ENCODE measurements at places on chromosomes 2 and 18.

- DNase-seq, result no peak
These were observed 66.6 kb upstream of the LAPTM4A start for GRCh38 chr2:20118051-20118450.

GRCh38 chr18:73681398-73681797, 466.2 kb downstream of the FBXO15 start:
- no peak for DNase-seq

DNA sequence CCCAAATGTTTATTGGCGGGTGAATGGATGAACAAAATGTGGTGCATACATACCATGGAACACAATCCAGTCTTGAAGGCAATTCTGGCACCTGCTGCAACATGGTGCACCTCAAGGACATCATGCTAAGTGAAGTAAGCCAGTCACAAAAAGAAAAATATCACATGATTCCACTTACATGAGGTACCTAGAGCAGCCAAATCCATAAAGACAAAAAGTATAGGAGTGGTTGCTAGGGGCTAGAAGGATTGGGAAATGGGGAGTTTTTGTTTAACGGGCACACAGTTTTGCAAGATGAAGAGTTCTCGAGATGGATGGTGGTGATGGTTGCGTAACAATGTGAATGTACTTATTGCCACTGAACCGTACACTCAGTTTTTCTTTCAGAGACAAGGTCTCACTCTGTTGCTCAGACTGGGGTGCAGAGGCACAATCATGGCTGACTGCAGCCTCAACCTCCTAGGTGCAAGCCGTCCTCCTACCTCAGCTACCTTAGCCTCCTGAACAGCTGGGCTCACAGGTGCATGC, 90.9 kb upstream of the CERS6 start:
- no peak for DNase-seq

DNA sequence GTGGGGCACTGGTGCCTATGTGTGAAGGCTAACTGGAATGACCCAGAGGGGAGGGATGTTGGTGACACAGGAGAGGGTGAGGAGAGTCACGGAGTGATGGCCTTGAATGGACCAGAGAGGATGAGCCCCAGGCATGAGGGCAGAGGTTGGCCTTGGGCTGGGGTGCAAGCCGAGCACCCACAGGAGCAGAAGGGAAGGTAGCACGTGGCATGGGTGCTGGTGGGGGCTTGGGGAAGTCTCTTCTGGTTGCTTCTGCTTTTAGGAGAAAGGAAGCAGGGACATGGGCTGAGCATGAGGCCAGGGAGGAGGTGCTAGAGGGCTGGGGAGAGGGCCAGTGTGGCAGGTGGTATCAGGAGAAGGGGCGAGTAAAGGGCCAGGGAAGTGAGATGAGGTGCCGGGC, 183.8 kb downstream of the DYSF start:
- DNase-seq, result no peak

DNA sequence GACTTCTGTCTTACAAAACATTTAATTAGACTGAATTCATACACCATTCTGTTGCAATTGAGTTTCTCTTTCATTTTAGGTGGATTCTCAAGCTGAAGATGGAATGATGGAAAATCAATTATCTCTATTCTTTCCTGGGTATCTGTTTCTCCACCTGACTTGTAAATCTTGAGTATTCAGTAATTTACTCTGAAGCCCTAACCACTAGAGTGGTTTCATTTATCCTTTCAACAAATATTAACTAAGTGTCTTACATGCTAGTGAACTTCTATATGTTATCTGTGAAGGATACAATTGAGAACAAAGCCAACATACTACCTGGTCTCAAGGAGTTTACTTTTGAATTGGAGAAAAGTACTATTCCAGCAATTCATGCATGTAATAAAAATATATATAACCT, 94.1 kb upstream of the ZNF804A start:
- DNase-seq, result no peak

DNA sequence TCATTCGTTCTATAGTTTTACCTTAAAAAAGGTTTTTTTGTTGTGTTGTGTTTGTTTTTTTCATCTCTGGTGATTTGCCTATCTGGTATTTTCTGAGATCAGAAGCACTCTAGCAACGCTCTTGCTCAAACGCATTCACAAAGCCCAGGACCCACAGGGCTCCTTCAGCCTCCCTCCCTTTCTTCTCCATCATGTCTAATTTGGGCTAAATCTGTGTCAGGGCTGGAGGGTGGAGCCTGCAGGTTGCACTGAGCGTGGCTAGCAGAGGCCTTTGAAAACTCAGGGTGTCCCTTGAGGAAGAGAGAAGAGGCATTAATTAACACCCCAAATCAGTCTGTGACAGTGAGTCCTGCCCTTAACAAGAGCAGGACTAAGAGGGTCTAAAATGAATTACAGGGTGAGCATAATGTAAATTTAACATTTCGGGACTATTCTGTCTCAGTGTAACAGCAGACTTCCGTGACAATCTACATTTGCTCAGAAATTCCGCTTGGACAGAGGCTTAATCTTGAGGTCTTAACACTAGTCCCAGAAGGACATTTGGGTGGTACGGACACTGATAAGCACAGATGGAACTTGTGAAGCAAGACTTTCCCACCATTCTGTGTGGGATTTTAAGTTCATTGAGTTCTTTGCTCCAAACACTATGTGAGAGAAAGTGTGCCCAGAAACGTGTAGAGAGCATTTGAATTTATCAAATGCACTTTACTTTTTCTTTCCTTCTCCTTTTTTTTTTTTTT, 174.4 kb upstream of the APCDD1 start:
- DNase-seq, result no peak

DNA sequence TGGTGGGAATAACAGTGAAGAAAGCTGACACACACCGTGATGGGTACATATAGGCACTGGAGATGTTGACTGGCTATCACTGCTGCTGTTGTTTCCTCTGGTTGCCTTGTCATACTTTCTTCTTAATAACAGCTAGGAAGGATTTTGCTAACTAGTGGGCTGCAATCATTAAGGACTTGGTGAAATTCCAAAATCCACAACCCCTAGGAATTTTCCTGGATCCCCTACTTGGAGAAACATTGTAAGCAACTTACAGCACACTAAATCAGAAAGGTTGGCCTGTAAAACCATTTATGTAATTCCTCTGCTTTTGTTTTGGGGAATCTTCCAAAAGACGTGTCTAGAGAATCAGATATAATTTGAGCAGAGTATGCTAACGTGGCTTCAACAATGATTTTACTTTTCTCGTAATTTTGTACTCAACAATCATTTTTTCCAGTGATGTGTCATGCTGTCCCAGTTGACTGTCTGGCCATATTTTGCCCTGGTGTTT, 8.0 kb upstream of the COL3A1 start:
- DNase-seq, result no peak

GRCh38 chr2:3403587-3404334, 24.3 kb downstream of the TRAPPC12 start:
- DNase-seq, result no peak

DNA sequence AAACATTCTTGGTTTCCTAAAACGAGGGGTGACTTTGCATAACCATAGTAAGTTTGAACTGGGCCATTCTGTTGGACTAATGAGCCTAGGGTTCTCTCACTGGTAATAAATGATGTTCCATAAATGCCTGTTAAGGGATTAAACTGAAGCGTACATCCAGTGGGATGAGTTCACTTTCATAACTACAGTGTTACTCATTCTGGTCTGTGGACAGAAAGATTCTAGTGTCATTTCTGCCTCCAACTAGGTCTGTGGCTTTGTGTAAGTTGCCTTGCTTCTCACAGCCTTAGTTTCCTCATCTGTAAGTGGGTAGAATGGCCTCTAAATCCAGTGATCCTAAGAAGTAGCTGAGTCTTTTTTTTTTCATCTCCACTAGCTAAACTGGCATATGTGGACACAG, 1860.6 kb upstream of the PIK3C3 start:
- DNase-seq, result no peak

- no peak for DNase-seq
These were observed 38.6 kb downstream of the MARCHF7 start for GRCh38 chr2:159750873-159751272.

DNA sequence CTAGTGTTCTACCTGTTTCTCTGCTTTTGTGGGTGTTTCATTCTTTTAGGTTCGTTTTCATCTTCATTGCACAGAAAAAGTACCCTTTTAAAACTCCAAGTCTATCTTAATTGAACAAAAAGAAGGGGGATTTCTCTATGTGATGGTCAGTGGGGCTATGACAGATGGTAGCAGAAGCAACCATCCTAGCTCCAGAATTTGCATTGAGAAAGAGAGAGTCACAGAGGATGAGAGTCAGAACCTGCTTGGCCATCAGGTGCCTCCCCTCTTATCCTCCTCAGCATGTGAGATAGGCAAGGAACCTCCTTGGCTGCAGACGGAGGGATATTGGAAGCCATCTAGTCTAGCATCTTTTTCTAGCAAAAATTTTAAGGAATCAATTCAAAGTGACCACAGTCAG, 398.0 kb upstream of the DCC start:
- no peak for DNase-seq

DNA sequence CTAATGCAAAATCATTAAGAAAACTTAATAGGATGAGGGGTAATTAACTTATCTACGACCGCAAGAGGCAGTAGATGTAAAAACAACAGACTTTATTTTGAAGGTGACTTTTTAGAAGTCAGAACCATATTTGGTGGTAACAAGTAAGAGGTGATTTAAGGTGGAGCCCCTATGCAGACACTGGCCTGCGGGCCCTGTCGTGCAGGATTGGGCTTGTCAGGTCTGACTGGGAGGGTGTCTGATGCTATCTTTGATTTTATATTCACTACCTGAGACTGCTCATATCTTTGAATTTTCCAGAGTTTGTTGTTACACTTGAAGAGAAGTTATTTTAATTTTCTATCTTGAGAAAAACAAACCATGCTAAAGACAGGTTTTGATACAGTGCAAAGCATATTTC, 29.1 kb upstream of the SCLY start:
- no peak for DNase-seq

DNA sequence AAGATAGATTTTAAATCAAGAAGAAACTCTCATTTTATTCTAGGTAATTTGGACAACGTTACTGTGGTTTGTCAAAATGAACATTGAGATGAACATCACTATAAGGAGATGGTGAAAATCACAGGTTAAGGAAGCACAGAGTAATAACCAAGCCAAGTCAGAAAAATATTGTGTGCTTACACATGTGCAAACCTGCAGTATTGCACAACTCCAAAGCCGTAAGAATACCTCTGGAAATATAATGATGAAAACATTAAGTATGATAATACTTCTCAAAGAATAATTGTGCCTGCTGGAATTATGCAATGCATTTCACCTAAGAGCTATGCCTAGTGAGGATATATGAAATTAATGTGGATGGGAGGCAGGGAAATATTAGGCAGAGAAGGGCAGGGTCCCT, 21.1 kb upstream of the GALNT5 start:
- DNase-seq, result no peak

DNA sequence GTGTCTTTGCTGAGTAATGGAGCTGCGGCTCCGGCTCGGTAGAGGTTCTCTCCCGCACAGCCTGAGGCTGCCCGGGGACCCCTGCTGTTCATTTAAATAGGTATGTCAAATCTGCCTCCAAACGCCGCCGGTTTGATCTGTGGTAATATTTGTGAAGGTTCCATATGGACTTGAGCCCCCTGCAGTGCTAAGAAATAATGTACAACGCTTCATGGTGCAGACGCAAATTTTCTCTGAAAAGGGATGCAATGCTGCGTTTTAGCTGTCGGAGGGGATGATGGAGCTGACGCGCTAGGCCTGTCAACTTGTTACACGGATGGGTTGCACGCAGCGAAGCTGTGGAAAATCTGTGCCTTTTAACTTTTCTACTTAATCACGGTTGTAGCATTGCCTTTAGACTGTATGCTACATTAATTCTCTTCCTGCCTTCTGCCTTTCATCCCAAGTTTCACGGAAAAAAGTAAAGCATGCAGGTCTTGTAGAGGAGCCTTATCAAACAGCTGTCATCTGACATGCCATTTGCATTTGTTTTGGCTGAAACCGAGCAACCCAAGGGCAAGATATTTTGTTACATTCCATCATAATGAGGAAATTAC, 43.2 kb downstream of the MRPS9 start:
- no peak for DNase-seq

Measured in LNCaP clone FGC (cell line).